ENCODE measurements at places on chromosomes 6 and 20.
A peak's percentile ranks its signal among the peaks of the same experiment; 100 is the strongest.

GRCh38 chr6:16130932-16131387, 2.1 kb downstream of the MYLIP start:
- peak; percentile 17 for DNase-seq

- no peak for DNase-seq
These were observed 65.8 kb downstream of the ADTRP start for GRCh38 chr6:11712760-11713159.

- no peak for DNase-seq
These were observed 112.5 kb downstream of the SNX5 start for GRCh38 chr20:17856024-17856564.

GRCh38 chr6:54481091-54481490, 172.8 kb downstream of the TINAG start:
- no peak for DNase-seq

- DNase-seq = no peak
These were observed 25.0 kb downstream of the GDAP1L1 start for GRCh38 chr20:44271915-44272663.

DNA sequence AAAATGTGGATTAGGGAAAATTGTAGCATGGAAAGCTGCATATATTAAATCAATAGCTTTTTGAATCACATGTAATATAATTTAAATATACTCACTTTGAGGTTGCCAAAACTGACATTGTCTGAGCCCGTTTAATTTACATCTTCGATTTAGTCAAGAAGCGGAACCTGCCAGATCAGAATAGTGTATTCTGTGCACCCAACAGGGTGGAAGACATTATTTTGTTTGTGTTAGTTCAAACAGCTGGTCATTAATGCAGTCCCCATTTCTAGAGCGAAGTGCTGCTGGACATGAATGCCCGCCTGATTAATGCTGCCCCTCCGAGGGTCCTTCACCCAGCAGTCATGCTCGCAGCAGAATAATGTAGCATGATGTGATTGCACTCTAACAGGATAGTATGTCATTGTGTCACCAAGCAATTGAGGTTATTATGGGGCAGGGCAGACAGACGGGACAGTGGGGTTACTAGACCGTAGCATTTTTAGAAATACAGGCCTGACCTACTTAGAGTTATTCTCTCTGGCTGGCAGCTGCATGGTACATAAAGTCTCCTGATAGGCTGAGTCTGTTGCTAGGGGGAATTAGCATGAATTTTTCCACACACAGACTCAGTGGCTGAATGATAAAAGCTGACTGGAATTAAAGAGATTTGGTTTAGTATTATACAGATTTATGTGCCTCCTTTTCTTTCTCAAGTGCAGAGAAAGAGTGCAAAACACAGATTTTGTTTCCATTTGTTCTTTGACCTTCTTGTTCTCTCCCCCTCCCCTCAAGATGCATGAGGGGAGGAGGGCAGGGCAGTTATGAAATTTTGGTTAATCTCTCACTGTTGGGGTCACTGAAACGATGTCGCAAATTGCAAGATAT, 147.1 kb downstream of the PRL start:
- peak; percentile 92 for DNase-seq

DNA sequence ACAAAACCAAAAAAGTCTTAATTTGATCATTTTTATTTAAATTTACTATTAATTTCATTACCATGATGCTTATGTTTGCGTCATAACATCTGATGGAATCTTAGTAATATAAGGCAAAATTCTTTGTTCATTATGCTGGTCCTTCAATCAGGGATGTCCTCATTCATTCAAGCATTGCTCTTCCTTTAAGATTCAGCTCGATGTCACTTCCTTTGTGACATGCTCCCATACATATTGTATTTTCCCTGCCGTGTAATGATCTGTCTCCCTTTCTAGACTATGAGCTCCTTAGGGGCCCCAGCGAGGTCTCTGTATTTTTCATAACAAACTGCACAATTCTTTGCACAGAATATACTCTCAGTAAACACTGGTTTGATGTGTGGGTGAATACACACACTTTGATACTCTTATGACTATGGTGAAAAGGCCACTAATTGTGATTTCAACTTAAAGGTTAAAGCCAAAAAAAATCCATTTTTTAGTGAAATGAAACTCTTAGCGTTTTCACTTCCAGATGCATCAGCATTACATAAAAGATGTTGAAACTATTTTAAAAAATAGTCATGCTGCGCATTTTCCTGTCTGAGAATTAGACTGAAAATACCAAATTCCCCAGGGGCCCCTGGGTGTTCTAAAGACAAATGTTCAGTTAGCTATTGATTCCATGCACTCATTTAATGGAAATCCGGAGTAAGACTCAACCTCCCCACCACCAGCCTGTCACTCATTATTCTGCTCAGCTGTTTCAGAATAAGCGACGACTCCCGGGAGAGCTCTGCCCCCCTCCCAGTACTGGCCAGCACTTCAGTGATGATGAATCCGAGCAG, 169.7 kb downstream of the ATXN1 start:
- no peak for DNase-seq

DNA sequence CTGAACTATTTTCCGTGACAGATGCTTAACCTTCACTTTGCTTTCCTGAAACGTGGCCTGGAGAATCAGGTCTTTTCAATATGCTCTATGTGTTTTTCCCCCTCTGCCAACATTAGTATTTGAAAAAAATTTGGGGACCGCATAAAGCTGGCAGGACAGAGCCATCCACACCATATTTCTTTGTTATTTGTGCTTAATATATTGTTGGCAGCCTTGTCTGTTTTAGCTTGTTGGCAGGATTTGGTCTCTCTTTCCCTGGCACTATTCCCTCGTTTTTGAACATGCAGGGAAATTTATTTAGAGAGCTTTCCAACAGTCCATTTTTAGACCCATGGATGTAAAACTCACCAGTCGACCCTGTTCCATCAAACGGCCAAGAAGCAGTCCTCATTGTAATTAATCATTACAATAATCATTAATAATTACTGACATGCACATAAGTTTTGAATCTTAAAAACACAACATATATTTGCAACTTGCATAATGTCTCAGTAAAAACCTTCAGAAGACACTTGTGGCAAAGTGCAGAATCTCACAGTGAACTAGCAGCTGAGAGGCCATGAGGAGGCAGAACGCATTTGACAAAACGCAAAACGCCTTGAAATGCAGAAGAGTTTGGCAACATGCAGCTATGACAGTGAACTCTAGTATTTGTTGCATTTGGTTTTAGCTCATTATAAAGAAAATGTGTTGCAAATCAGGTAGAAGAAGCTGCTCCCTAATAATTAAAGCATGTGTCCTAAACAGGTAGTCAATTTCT, 514.2 kb downstream of the C6orf118 start:
- no peak for DNase-seq

GRCh38 chr6:142570221-142570671, 268.4 kb downstream of the ADGRG6 start:
- no peak for DNase-seq

GRCh38 chr20:39646874-39647413, 684.8 kb downstream of the DHX35 start:
- DNase-seq = no peak

DNA sequence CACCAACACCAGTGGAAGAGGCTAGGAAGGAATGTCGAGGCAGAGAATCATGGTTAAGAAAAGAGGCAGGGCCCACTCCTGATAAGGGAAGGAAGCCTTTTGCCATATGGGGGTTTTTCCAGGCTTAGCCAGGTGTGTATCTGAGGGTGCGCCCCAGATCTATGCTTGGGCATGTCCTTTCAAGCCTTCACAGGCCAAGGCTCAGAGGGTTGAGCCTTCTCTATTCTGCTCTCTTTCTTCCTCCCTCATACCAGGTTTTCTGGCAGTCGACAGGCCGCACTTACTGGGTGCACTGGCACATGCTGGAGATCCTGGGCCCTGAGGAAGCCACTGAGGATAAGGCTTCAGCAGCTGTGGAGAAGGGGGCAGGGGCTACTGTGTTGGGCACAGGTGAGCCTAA, 4.7 kb downstream of the CUL9 start:
- DNase-seq = no peak

DNA sequence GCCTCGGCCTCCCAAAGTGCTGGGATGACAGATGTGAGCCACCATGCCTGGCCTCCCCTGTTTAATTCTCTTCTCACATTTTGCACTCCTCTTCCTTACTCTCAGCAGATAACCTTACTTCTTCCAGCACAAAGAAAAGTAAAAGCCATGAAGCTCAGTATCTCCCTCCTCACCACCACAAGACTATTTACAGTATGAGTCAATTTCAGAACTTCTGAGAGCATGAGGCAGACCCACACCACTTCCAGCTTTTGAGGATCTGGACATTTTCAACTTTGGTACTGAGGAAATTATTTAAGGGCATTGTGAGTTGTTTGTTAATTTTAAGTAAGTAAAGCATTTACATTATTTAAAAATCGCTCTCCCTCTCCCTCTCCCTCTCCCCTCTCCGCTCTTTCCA, 8.0 kb upstream of the SNX3 start:
- no peak for DNase-seq

DNA sequence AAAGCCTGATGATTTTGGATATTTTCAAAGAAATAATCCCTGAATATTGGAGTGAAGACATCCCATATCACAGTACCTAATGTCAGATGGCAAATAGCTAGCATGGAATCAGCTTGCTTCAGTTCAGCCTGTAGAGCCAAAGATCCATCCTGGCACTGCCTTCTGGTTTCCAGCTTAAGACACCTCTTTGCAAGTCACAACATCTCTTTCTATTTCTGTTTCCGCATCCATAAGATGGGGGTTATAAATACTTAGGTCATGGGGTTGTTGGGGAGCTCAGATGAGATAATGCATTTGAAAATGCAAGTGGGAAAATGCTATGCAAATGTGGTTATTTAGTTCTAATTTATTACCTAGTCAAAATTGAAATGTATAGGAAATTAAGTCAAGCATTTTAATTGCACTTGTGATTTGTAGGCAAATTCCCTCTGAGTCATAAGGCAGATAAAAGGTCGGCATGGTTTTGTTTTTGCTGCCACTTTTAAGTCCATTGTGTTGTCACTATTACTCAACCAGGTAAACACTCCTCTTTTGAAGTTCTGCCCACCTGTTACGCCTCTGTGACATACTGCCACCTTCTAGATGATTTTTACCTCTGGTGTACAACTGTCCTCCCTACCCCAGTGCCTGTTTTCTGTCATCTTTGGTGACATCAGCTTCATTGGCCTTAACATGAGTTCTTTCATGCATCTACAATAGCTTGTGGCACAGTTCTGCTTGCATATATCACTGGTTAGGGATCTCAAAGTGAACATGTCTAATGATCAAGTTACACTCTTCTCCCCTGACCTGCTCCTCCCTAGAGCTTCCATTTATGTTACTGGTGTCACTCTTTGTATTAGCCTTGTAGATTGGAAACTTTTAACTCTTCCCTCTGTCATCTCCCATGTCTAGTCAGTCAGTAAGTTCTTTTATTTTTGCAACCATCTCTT, 96.6 kb downstream of the CDKAL1 start:
- peak; percentile 42 for DNase-seq

DNA sequence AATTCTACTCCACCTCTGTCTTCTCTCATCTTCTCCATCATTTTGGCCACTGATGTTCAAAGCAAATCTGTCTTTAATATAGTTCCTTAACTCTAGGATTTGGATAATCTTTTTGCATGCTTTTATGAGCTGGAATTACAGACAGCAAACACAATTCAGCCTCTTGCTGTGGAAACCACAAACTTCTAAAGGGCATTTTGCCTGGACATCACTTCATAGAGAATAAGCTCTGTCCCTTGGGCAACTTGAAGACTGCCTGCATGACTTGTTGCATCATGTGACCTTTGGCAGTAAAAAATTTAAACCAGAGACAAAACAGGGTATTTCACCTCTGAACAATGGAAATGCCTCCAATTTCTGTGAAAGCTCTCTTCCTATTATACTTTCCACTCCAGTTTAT, 74.1 kb upstream of the HDDC2 start:
- no peak for DNase-seq

DNA sequence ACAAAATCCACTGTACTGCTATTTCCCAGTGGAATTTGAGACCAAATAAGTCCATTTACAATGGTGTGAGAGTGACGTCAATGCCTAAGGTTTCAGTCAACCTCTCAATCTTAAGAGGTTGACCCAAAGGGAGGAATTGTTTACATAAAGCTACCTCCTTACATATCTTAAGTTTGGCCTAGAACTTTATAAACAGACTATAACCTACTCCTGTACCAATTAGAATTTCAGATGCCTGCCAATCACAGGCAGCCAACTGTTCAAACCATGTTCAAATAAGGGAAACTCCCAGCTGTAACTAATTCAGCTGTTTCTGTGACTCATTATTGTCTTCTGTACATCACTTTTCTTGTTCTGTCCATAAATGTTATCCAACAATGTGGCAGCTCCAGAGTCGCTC, 14.5 kb downstream of the LGSN start:
- no peak for DNase-seq

DNA sequence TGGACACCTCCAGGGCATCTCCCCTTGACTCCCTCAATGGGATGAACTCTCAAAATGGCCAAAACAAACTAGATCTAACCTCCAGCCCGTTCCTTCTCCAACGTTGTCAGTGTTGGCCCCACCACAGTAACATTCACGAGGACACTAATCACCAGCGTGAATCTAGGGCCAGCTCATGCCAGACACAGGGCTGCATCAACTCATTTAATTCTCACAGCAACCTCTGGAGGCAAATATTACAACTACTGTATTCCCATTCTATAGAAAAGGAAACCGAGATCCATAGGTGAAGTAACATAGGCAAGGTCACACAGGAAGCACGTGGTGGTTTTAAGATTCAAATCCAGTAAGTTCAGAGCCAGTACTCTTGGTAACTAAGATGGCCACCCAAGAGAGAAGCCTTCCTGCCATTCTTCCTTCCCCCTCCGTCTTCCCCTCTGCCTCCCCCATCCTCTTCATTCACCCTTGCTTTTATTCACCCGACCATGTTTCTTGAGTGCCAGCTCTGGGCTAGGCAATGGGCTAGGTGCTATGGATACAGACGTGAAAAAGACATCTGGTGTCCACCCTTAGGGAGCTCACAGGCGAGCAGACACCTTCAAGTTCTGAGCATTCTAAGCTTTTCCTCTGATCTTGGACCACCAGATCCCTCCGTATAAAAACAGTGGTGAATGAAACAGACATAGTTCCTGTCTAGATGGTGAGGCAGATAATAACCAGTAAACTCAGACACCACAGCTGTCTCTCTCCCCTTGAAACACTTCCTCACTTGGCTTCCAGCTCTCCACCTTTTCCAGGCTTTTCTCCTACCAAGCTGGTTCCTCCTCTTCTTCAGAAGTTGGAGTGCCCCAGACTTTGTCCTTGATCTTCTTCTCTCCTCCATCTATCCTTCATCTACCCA, 9.6 kb downstream of the CCM2L start:
- DNase-seq = no peak

- DNase-seq = no peak
These were observed 52.9 kb downstream of the FBXL4 start for GRCh38 chr6:98894810-98895209.

- DNase-seq = no peak
These were observed 5.2 kb downstream of the AGPAT4 start for GRCh38 chr6:161268531-161269210.

- DNase-seq = no peak
These were observed 176.7 kb downstream of the BMP7 start for GRCh38 chr20:57089699-57090144.

- no peak for DNase-seq
These were observed 1.4 kb upstream of the PRDM13 start for GRCh38 chr6:99605074-99605734.

- no peak for DNase-seq
These were observed 82.4 kb upstream of the NNAT start for GRCh38 chr20:37438464-37439222.

Data from NCI-H2081 (cell line).